ENCODE measurements at places on chromosomes 4 and X. TPM values are rescaled to one million over a fixed set of nuclear protein-coding genes. Genes with fewer than 3 reads are reported as not detected.

Gene ERAS
- 0.19 TPM for total RNA-seq

Gene AASDH
- 3.6 TPM for total RNA-seq

Gene SSX4
- total RNA-seq = not detected

Gene RNF212
- total RNA-seq = 1.6 TPM

Gene FAM47E
- total RNA-seq = not detected

Gene PFKFB1
- 0.11 TPM for total RNA-seq

Gene SLC2A9
- total RNA-seq = 0.39 TPM

Gene PDZD4
- total RNA-seq = 3.6 TPM

Gene HOPX
- not detected for total RNA-seq

Gene CSAG2
- not detected for total RNA-seq

Gene PSAPL1
- 0.14 TPM for total RNA-seq

Gene FAT4
- 2.7 TPM for total RNA-seq

Gene UGT8
- 0.15 TPM for total RNA-seq

Gene EFHC2
- total RNA-seq = 0.26 TPM

Gene PCSK1N
- 52.0 TPM for total RNA-seq

Gene SH3TC1
- total RNA-seq = 14.0 TPM

Gene PF4V1
- total RNA-seq = not detected

Gene MAGED4B
- total RNA-seq = 16.9 TPM

Gene CNKSR2
- 3.1 TPM for total RNA-seq

Gene LRIT3
- total RNA-seq = not detected

Gene TDO2
- 0.73 TPM for total RNA-seq

Gene CDS1
- 0.75 TPM for total RNA-seq
